ENCODE measurements at places on chromosomes 3 and 15.

GRCh38 chr15:96089405-96090058 is 241.0 kb upstream of the NR2F2 start:
- DNase-seq, result no peak

DNA sequence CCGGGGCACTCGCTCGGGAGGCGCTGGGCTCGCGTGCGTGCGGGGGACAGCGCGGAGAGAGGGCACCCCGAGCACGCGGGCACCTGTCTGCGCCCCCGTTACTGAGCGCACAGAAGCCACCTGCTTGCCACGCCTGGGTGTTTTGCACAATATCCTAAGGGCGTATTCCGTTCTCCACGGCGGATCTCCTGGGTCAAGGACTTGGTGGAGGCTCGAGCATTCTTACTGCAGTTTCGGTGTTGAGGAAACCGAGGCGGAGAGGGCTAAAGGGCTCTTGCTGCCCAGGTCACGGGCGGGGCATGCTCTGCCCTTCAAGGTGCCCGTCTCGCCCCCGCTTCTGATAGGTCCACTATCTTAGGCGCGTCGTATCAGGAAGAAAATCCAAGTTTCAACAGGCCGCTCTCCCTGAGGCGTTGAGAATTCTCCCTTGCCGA is 526 bp downstream of the GPD1L start:
- DNase-seq, result no peak

DNA sequence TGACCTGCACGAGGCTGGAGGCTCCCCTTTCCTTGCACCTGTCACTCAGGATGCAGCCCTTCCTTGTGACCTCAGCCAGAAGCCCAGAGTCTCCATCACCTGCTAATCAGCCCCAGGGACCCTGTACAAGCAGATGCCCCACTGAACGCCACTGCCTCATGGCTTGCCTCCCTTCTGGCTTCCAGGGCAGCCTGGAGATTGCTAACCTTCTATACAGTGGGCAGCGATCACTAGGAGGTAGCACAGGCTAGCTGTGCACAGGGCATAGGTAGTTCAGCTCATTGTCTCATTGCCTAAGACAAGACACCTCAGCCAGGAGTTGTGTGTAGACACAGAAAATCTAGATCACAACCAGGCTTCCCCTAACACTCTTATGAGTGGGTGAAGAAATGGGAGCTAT is 49.3 kb downstream of the SSUH2 start:
- DNase-seq, result no peak

DNA sequence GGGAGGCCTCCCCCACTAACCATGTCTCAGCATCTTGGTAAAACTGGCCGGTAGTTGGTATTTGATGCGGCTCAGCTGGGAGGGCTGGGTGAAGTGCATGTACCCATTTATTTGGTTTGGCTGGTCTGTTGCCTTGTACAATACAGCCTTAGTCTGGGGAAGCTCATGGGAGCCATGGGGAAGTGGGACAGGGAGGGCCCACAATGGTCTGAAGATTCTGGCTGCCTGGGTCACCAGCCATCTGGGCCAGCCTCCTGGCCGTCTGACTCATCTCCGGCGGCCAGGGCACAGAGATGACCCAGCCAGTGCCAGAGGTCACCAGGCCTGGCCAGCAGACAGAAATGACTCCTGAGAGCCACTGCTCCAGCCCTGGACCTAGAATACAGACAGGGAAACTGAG is 51.6 kb upstream of the SMAD6 start:
- no peak for DNase-seq

GRCh38 chr3:63351159-63352007 is 73.3 kb downstream of the SYNPR start:
- peak; percentile 65 for DNase-seq

- no peak for DNase-seq
Observed at GRCh38 chr15:42059661-42060476, 34.5 kb downstream of the PLA2G4D start.

DNA sequence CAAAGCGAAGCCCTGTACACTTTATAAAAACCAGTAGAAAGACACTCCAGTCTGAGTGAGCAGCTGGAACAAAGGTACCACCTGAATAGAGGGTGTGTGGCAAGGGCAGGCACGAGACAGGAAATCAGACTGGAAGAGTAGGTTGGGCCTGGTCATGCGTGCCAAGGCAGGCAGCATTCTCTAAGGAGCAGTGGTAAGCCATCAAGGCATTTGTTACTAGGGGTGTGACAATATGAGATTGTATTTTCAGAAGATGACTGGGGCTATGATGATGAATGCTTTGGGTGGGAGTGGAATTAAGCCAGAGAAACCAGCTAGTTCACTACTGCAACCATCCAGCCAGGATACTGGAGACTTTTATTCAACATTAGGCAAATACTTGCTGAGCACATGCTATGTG is 5.0 kb downstream of the JMJD7 start:
- no peak for DNase-seq

DNA sequence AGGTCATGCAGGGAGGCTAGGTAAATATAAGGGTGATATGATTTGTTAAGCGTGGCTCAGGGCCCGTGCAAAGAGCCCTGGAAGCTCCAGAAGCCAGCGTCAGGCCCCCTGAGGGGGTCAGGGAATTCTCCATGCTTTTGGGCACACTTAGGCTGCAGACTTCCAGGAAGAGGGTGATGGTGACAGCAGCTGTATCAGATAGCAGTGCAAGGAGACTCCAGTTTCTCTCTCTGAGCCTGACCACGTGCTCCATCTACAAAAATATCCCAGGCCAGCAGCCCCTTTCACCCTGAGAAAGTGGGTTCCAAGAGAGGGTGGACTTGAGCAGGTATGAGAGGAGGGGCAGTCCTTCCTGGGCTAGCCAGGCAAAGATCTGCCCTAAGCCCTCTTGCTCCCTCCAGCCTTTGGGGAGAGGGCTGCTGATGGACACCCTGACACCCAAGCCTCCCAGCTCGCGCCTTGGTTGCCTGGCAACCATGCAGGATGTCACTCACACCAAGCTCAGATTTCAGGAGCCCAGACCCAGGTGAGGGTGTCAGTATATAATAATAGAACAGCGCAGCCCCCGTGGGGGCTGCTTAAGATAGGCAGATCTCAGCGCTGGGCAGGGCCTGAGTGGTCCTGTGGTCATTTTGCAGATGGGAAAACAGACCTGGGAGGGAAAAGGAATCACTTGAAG is 35.8 kb downstream of the ATP2B2 start:
- no peak for DNase-seq

DNA sequence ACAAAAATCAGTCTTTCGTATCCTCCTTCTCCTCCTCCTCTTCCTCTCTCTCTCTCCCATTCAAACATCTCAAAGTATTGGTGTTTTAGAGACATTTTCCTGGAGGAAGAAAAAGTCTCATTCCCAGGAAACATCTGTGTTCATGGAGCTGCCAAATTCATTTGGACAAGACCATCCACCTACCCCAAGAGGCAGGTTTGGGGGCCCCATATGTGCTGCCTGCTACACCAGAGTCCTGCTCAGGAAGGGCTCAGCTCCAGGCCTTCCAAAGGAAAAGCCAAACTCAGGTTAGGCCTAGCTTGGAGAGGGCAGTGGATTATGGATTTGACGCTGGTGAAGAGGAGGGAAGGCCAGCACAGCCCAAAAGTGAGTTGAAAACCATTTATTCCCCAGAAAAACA is 131.2 kb downstream of the SRGAP3 start:
- no peak for DNase-seq

- DNase-seq, result no peak
Observed at GRCh38 chr15:59438625-59439290, 772 bp downstream of the FAM81A start.

- no peak for DNase-seq
Observed at GRCh38 chr3:58776231-58776630, 109.7 kb upstream of the FAM3D start.

- DNase-seq, result no peak
Observed at GRCh38 chr3:190375246-190375645, 12.7 kb upstream of the CLDN16 start.

- DNase-seq, result peak; percentile 89
Observed at GRCh38 chr3:177633671-177634207, 436.5 kb upstream of the TBL1XR1 start.

DNA sequence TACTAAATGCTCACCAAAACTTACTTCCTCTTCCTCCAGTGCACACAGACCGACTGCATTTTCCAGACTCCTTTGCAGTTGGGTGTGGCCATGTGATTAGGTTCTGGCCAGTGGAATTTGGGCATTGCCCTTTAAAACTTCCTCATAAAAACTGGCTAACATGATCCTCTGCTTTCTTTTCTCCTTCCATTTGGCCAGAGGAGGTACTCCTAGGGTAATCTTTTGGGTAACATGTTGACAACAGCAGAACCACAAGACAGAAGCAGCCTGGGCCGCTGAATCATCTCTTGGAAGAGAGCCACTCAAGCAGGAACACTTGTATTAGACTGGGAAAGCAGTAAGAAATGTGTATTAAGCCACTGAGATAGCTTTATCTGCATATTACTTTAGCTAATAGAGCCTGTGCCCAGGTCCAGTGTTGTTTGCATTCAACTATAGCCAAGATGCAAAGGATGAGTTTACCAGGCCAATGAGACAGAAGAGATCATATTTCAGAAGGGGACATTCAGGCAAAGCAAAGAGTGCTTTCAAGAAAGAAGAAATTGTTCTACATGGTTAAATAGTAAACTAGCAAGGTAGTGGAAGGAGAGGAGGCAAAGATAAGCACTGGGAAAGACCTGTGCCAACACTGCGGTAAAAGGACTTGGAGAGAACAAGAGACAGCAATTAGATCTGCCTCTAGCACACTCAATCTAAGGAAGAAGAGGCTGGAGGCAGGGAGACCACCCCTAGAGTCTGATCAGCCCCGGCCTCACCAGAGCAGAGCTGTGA is 79.8 kb downstream of the PLCH1 start:
- peak; percentile 87 for DNase-seq

GRCh38 chr3:189898559-189899153 is 222.0 kb downstream of the P3H2 start:
- DNase-seq, result no peak

DNA sequence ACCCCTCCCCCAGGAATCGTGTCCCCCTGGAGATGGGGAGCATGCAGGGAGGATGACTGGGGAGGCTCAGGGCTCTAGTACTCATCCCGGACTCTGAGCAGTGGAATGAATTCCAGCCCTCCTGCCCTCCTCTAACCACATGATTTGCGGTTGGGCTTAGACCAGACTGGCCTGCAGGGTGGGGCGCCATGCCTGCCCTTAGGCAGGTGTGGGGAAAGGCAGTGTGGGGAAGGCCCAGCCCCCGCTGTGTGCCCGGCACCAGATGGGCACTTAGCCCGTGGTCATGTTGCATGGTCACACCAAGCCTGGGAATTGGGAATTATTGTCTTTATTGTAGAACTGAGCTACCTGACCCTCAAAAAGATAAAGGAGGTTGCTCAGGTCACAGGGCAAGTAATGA is 283.8 kb downstream of the TLE3 start:
- no peak for DNase-seq

DNA sequence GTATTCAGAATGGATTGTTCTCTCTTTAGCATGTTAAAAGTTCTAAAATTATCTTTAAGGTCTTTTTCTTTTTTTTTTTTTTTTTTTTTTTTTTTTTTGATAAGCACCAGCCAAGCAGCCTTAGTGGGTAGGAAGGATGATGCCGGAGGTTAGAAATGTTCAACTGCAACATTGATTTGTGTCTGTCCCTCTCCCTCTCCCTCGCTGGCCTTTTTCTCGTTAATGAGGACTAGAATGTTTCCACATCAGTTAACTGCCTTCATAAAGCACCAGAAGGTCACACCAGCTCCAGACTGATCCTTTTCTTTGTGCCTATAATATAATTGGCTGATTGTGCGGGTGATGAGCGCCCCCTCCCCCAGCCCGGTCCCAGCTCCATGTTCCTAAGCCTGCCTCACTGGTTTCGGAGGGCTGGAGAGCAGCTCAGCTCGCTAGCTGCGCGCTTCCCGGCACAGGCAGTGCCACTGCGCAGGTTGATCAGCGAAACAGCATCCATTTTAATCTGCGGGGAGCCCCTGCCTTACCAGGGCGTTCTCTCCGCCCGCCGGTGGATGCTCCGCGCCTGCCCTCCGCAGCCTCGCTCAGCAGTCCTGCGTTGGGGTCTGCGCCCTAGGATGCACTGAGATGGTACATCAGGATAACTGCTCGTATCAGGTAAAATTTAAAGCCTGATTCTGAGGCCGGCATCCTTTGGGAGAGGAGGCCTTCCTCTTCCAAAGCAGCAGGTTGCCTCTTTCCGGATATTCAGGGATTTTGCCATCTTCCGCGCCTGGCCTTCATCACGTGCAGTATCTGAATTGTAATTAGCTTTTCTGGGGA is 148.9 kb upstream of the IL12A start:
- no peak for DNase-seq

GRCh38 chr3:53223025-53223424 is 32.8 kb downstream of the TKT start:
- DNase-seq, result no peak

GRCh38 chr3:14352002-14352627 is 50.3 kb upstream of the SLC6A6 start:
- DNase-seq, result no peak

DNA sequence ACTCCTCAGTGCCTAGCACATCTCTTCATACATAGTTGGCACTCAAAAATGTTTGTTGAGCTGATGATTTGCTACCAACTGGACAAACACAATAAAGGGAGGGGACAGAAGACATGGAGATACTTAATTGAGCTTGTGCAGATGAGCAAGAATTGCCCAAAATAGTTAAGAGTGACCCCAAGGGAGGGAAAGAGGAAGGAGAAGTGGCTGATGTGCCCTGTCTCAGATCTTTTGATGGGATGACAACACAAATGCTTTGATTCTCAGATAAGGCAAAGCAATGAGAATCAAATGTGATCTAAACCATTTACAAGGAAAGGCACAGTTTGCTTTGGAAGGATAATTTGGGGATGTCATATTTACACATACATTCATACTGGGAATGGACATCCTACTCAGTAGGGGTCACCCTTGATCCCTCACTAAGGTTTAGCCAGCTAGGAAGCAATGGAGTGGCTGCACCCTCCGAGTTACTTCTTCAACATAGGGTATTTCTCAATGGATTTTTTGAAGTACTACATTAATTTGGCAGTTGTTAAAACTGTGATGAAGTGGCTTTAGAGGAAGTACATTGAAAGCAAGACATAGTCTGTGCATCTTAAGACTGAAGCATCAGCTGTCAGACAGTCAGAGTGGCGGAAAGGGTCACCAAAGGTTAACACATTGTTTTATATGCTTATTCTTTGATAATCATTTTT is 21.9 kb upstream of the SSR3 start:
- no peak for DNase-seq

DNA sequence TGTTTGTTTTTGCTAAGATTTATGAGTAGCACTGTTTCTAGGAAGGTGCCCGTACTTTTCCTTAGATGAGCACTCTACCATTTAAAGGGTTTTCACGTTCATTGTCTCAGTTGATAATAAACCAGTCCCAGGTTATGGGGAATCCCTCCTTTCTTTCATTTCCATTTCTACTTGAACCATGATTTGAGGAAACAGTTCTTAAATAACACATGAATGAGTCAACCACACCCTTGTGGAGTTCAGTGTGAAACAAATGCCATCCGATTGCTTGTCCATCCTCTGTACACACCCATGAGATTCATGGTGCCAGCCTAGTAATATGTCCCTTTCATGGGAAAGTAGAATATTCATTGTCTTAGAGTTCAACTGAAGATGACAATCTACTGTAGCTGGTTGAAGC is 23.1 kb downstream of the CMTM8 start:
- no peak for DNase-seq

Measured in astrocyte of the cerebellum (primary cell).